ENCODE measurements at places on chromosomes 11 and 22.

DNA sequence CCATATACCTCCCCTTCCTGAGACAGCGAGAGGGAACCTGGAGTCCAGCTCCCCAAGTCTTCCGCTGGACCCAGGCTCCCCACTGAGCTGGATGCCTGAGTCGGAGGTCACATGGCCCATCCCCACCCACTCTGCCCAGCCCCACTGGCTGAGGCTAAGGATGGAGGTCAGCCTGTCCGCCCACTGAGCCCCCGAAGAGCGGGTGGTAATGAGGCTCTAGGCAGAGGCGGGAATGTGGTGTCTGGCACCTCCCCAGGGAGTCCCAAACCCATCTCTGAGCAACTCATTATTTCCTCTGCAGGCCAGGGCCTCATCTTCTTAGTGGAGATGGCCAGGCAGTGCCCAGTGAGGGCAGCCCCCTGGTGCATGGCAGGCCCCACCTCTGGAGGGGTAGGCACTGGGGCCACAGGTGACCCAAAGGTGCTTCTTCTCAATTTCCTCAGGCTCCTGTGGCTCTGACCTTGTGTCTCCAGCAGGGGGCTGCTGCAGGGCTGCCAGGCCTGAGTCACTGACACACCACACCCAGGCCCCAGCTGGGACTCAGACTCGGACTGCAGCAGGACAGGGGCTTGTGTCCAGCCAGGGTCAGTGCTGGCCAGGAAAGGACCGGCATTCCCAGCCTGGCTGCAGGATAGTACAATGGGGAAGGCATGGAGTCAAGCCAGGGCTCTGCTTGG, 10.2 kb upstream of the PDE2A start:
- DNase-seq: peak; percentile 78

GRCh38 chr11:128251140-128251539, 336.2 kb downstream of the ETS1 start:
- DNase-seq: no peak

DNA sequence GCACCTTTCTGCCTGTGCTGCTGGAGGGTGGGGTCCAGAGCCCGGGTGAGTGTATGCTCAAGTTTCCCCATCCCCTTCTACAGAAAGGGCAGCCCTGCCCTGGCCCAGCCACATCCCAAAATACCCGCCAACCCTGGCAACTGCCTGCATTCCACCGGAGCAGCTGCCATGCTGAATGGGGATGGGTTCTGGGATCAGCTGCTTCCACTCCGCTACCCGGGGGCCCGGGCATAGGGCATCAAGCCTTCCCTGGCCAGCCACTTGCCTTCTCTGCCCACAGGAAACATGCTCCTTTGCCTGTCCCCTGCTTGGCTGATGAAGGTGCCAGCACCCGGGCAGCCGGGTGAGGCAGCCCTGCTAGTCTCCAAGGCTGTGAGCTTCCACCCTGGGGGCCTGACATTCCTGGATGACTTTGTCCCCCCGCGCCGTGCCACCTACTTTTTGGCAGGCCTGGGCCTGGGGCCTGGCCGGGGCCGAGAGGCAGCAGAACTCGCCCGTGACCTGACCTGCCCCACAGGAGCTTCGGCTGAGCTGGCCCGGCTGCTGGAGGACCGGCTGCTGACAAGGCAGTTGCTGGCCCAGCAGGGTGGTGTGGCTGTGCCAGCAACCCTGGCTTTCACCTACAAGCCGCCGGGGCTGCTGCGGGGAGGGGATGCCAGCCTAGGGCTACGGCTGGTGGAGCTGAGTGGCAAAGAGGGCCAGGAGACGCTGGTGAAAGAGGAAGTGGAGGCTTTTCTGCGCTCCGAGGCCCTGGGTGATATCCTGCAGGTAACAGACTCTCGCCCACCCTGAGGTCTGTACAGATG, 3.2 kb downstream of the CARNS1 start:
- DNase-seq: no peak

DNA sequence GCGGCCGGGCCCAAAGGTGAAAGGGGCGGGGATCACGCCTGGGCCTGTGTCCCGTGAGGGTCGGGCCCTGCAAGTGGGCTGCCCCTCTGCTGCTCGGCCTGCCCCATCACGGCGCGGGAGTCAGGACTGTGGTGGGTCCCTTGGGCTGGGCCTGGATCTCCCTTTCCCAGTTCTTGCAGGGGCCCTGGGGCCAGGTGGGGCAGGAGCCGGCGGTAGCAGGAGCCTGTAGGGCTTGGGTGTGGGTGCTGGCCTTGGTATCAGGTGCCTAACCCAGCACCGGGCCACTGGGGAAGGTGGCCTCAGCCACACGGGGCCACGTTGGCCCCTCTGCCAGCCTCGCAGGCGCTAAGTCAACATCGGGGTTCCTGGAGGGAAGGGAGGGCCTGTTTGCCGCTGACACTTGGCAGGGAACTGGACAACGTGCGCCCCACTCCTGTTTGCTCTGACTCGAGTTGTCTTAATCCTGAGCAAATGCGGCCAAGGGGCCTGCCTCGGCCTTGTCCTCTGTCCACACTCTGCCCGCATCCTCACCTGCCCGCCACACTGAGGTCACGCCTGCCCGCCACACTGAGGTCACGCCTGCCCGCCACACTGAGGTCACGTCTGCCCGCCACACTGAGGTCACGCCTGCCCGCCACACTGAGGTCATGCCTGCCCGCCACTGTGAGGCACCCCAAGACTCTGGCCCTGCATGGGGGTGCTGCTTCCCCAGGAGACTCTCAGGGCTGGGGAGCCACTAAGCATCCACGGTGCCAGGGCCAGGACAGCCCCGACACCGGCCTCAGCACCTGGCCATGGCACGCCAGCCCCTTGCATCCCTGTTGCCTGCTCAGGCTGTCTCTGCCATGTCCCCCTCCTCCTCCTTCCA, 14.2 kb upstream of the MUC5B start:
- no peak for DNase-seq

GRCh38 chr11:69123593-69124545, 31.9 kb upstream of the SMIM38 start:
- DNase-seq: no peak

DNA sequence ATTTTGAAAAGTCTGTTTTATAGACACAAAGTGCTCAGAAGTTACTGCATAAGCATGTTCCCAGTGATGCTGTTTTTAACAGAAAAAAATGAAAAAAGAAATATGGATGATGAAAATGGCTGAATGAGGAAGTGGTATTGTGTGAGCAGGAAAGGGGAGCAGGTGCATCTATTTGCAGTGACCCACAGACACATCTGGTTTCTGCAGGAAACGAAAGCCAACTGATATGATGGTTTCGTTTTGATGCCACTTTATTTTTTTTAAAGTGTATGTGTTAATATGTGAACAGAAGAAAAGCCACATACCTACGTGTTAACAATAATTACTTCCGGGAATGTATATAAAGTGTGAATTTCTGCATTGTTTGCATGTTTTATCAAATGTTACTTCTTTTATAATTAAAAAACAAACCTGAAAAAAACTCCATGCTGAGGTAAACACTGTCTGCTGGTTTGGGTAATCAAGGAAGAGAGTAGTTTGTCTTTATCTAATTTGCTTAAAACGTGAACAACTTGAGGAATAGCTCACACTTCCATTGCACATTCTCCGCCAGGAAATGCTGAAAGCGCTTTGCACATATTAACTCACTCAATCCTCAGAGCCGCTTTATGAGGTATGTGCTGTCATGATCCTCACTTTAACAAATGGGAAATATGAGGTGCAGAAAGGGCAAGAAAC, 1335.9 kb downstream of the TBC1D22A start:
- DNase-seq: no peak

GRCh38 chr11:59429924-59430516, 3.8 kb upstream of the OR5A2 start:
- DNase-seq: peak; percentile 58

DNA sequence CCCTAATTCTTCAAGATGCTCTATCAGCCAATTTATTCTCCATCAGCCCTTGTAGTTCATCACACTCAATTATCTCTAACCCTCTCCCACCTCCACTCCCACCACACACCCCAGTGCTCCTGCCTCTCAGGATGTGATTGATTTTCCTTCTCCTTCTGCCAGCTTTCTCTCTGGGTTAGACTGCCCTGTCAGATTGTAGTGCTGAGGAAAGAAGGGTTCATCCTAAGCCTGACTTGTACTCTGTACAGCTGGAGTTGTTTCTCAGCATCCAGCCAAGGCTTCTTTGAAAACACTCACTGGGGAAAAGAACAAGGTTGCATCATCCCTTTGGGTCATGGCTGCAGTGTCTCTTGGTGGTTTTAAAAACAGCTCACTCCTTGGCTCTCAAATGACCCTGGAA, 61.2 kb downstream of the CECR2 start:
- DNase-seq: no peak

Data from RKO (cell line).